CD4-positive, alpha-beta T cell treated with Interleukin-6 for 4 hours (primary cell): ENCODE measurements at places on chromosomes 5 and 9.

- peak; percentile 22 for DNase-seq
Measured at GRCh38 chr5:96714951-96715451, 52.8 kb downstream of the CAST start.

- no peak for DNase-seq
Measured at GRCh38 chr5:104095527-104095926, 532.9 kb upstream of the NUDT12 start.

GRCh38 chr5:443239-444151 lies 519 bp downstream of the EXOC3 start:
- no peak for DNase-seq

DNA sequence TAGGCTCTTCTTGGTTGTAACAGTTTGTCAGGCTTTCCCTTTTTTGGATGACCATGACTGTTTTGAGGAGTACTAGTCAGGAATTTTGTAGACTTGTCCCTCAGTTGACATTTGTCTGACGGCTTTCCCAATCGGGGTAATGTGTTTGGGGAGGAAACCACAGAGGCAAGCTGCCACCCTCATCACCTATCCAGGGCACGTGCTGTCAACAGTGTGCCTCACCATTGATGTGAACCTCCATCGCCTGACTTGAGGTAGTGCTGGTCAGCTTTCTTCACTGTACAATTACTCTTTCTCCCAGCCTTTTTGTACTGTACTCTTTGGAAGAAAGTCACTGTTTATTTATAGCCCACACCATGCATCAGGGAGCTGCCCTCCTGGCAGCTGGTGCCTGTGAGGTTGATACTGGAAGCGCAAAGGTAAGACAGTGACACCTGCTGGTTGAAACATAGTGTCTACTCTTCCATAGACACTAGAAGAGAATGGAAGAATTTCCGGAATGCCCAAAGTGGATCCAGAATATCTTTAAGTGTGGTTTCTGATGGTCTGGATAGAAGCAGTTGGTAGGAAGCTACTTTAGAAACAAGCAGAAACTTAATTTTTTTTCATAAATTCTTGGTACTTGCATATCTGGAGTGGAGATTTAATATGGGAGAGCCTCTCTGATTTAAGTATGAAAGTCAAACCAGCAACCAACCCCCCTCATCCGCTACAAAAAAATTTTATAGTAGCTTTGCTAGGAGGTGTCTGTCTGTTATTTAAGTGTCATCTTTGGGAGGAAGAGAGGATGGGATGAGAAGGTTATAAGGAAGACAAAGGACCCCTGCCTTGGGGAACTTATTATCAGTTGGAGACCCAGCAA lies 69.3 kb downstream of the SNX30 start:
- no peak for DNase-seq
